Activated CD4-positive, alpha-beta T cell treated with anti-CD3 and anti-CD28 coated beads for 1 hour (primary cell): ENCODE measurements at places on chromosomes 3 and 15.

- no peak for DNase-seq
Measured at GRCh38 chr3:55647063-55647462, 160.0 kb upstream of the WNT5A start.

DNA sequence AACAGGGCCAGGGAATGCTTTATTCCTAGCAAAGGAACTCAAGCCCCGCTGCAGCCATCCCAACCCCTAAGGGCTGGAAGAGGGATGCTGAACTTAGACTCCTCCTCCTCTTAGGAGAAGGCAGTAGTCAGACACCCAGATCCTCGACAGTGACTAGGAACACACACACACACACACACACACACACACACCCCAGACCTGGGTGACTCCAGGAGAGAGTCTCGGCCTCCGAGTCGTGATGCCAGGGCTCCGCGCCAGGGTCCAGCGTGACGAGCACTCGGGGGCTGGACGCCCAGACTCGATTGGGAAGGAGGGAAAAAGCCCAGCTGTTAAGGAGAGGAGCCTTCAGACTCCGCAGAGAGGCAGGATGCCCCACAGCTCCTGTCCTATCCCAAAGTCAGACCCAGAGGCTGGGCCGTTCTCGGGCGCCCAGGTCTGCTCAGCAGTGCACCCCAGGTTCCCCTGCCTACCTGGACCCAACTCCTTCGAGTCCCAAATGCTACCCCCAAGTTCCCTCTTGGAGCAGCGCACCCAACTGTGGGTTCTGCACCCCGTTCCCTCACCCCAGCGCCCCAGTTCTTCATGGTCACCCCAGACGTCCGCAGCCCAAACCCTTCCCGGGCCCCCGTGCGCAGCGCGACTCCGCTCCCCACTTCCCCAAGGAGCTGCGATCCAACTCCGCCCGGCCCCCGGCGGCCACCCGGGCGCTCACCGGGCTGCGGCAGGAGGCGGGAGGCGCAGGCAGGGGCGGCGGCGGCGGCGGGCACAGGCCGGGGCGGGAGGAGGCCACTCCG is 421 bp downstream of the BMF start:
- no peak for DNase-seq

GRCh38 chr3:160286231-160286630 is 61.0 kb downstream of the C3orf80 start:
- DNase-seq, result no peak

DNA sequence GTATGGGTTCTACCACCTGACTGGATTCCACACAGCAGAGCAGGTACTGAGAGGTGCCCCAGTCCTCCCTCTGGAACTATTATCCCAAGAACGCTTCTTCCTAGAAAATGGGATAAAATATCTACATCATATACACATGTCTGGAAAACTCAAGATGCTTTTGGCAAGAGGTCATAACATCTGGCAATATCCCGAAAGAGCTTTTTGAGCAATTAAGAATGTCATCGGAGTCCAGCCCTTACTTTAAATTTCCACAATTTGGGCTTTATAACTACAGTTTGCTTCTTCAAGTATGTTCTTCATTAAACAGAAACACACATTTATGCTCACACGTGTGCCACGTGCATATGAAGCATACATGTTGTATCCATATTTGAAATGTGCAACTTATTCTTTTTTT is 365.9 kb upstream of the THBS1 start:
- no peak for DNase-seq

GRCh38 chr3:27310688-27311087 is 58.5 kb downstream of the NEK10 start:
- no peak for DNase-seq

- no peak for DNase-seq
Measured at GRCh38 chr3:27387625-27388024, 18.4 kb upstream of the NEK10 start.

GRCh38 chr15:64412216-64412615 is 24.6 kb downstream of the TRIP4 start:
- DNase-seq, result no peak

DNA sequence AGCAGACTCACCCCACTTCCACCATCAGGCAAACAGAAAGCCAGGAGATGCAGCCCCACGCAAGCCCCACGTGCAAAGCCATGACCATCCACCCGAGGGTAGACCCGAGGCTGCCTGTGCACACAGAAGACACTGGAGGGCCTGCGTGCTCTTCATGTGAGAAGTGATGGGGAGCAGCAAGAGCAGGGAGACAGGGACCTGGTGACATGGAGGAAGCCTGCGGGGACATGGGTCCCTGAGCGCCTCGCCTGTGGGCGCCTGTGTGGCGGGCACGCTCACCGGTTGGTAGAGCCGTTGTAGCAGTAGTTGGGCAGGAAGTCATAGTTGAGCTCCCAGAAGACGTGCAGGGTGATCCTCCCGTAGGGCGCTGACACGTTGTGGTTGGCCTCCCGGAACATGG is 65.0 kb downstream of the NIPA2 start:
- no peak for DNase-seq

DNA sequence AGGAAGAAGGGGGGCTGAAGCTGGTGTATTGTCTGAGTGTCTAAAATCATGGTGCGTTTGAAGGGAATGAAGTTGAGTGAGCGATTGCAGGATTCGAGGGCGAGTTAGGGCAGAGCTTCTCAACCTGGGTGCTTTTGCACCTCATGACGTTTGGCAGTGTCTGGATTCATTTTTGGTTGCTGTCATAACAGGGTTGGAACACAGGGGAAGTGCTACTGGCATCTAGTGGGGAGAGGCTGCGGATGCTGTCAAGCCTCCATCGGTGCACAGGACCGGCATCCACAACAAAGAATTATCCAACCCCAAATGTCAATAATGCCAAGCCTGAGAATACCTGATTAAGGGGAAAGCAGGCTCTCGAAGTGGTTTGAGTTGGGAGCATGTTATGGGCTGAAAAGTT is 120.0 kb downstream of the SLCO3A1 start:
- no peak for DNase-seq
